ENCODE measurements at places on chromosomes 1 and 21. TPM values are rescaled to one million over a fixed set of nuclear protein-coding genes. Genes with fewer than 3 reads are reported as not detected.

GRCh38 chr21:44485254-44485793 is 30.0 kb downstream of the LRRC3 start:
- no peak for DNase-seq

DNA sequence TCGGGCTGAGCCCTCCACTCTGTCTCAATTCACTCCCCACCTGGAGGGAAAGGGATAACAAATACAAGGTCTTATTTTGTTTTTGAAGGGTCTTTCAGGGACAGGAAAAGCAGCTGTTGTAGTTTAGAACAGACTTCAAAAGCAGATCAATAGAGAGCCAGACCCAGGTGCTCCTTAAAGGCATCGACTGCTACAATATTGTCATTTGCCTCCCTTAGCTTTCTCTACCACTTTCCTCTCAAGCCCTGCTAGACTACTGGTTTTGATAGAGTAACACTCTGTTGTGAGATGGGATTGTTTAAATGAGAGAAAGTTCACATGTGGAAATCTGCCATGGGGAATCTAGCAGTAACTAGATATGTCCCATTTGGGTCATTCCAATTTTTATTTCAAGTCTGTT is 24.0 kb downstream of the RGS7 start:
- no peak for DNase-seq

DNA sequence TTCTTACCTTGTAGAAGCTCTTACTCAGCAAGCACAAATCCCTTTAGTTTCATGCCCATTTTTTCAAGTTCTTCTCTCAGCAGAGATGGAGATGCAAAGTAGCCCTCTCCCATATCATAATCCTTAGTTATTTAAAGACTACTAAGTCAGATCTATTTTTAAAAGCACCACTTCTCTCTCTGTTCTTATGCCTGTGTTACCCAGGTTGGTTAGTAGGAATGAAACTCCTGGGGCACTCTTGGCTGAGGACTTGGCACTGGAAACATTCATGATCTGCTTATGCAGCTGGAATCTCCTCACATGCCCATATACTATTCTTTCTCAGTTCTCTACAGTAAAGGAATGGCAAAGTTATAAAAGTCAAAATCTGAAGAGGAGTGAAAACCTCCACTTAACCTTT is 51.9 kb upstream of the PPP2R5A start:
- no peak for DNase-seq

- DNase-seq, result peak; percentile 82
Observed at GRCh38 chr1:94061513-94062443, 59.2 kb downstream of the ABCA4 start.

Gene CIART
- total RNA-seq, result 11.4 TPM
